ENCODE measurements at places on chromosomes 4 and X. TPM values are rescaled to one million over a fixed set of nuclear protein-coding genes. Genes with fewer than 3 reads are reported as not detected.

The ANKRD17 gene
- total RNA-seq = 99.9 TPM

The HSD17B13 gene
- 0.33 TPM for total RNA-seq

DNA sequence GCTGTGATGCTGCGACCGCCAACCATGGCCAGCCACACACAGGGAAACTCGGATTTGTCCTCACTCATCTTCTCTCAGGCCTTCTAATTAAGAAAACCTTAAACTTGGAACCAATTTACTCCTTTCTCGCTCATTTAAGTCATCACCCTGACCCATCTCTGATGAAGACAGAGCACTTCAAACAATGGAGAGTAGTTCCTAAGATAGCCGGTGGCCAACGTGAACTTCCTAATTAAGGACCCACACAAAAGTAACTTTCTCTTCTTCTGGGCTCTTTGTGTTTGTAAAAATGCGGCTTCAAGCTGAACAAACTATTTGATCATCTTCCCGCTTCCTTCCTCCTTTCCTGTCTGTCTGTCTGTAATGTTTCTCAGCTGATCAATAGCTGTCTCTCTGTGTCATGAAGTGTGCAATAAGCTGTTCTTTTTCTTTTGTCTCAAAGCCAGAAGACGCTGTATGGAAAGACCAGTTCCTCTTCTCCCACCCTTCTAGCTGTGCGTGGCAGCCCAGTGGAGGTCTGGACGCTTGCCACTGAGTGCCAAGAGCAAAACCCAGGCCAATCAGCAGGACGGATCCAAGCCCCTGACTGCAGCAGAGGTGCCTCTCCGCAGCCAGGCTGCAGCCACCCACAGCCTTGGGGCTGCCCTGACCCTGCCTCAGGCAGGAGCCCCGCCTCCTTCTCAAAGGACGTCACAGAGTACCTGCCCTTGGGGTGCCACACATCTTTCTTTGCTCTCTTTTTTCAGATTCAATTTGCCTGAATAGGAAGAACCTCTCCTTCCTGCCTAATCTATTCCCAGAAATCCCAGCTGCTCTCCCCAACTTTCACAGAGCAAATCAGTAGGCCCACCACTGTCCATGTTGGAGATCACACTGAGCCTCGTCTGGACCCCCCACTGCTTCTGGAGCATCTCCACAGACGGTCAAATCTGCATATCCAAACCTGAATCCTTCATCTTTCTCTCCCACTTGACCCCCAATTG is 59.3 kb downstream of the MAML3 start:
- DNase-seq = peak; percentile 77

DNA sequence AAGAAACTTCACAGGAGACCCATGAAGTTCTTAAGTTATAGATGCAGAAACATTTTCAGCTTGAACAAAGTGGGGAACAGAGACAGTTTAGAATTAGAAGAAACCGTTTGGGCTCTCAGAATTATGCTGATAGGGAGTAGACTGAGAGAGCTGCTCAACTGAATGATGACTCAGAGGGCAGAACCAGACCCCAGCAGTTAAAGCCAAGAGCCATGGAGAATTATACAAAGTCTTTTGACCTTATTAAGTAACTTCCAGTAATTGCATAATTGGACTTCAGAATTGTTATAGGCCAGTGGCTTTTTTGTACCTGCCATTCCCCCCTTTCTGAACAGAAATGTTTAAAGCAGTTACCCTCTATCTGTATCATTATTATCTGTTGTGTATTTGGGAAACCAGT is 642.1 kb downstream of the CCSER1 start:
- DNase-seq = no peak

- DNase-seq = peak; percentile 75
Measured at GRCh38 chr4:93199492-93199891, 629.1 kb upstream of the ATOH1 start.

DNA sequence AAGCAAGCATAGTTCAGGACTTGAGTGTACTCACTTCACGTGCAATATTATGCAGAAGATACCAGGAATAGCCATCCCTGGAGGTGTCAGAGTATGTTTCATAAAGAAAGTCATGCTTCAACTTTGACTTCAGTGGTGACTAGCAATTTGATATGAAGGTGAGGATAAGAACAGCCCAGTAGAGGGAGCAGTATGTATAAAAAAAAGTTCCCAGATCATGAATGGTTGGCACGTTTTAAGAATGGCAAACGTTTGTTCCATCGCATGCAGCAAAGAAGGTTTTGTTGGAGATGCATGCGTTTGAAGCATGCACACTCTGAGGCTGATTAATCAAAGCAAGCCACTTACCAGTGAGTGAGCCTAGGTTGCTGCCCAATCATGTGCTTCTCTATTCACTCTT is 33.5 kb upstream of the SLITRK4 start:
- DNase-seq = peak; percentile 32

DNA sequence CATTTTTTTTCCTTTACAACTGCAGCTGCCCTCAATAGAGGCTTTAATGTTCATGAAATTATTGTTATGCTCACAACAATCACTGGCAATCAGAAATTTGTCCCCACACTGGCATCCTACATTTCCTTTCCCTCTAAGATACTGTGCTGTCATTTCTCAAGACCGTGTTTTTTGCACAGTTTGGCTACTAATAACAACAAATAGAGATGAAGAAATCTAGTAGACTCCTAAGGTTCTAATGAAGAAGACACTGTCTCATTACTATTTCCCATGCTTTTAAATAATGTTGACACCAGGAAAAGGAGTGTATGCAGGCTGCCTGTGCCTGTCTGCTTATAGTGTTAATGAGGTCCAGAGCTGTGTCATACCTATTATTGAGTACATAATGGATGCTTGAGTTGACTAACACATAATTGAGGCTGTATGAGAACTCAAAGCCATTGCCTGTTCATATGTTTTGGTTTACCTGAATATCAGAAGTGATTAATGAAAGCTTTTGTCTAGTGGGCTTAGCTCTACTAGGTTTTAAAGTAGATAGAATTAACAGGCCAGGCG is 1.5 kb upstream of the EIF4E start:
- DNase-seq = no peak

- DNase-seq = no peak
Measured at GRCh38 chrX:47880927-47881326, 44.2 kb downstream of the ZNF81 start.

DNA sequence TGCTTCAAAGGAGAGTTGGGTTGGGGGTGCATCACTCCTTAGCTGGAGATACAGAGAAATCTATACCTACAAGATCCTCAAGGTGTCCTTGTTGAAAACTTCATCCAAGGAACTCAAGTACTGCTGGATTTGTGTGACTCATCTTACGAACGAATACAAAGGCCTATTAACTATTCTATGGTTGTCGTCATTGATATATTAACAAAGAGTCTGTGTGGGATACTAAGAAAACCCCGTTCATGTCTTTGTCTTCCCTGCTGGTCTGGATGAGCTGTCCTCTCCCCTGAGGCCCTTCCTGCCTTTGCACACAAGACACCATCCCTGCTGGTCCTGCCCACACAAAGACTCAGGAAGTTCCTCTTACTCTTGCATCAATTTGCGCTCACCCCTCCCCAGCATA is 54.9 kb upstream of the IRF2 start:
- DNase-seq = no peak
